ENCODE measurements at places on chromosomes 16 and 17.

DNA sequence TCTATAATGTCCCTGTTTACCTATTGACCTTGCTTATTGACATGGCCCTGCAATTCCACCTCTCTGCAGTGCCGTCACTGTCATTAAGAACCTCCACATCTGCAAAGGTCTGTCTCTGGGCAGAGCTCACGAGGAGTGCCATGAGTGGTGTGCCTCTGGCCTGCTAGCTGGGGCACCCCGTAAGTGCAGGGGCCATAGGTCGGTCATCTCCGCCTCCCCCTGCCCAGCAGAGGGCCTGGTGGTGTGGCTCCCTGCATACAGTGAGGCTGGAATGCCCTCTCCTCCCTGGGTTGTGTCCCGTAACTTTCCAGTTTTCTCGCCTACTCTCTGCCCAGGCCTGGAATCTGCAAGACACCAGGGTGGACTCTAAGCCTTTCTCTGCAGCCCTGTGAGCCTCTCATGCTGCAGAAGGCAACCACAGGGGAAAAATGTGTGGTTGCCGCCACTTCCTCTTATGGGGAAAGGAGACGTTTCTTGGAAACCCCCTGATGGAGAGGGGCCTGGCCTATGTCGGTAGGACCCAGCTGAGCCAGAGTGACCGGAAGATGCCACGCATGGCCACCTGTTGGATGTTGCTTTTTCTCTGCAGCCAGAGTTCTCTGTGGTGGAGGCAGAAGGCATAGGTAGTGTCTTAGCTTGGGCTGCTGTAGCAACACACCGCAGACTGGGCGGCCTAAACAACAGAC lies 2.7 kb upstream of the SNX20 start:
- peak; percentile 68 for DNase-seq

DNA sequence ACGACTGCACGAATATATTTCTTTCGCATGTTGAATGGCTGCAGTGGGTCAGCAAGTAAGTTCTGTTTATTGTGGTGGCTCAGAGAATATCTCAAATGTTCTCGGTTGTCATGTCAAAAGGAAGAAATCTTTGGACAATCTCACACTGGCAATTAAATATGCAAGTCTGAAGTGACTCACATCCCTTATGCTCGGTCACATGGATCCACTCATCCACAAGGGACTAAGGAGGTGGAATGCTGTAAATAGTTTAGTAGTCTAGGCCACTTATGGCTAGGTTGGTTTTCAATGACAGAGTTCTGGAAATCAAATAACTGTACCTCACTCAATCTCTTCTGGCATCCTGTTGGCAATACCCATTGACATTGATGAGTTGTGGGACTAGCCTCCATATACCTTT lies 33.0 kb upstream of the PMP22 start:
- DNase-seq, result no peak

- no peak for DNase-seq
These were observed 47.8 kb downstream of the OMG start for GRCh38 chr17:31248986-31249834.

GRCh38 chr16:46612121-46612520 lies 9.1 kb downstream of the SHCBP1 start:
- no peak for DNase-seq

GRCh38 chr17:8875436-8875835 lies 8.0 kb upstream of the PIK3R6 start:
- DNase-seq, result no peak
